ENCODE measurements at places on chromosomes 5 and 9.

DNA sequence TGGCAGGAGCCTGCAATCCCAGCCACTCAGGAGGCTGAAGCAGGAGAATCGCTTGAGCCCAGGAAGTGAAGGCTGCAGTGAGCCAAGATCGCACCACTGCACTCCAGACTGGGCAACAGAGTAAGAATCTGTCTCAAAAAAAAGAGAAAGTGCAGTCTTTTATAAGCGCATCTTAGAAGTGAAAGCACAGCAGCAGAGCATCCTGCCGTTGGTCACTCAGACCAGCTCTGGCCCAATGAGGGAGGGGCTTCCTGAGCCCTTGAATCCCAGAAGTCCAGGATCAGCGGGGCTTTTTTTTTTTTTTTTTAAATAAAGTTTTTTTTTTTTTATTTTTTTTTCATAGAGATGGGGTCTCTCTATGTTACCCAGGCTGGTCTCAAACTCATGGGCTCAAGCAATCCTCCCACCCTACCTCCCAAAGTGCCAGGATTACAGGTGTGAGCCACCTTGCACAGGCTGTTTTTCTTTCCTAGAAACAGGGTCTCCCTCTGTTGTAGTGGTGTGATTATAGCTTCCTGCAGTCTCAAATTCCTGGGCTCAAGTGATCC is 42.3 kb downstream of the NAIF1 start:
- H3K4me1 ChIP-seq, result peaks cover 6% of the 10 kb centered on the region
- H3K27me3 ChIP-seq, result no peaks in the 10 kb centered on the region
- DNase-seq, result no peak
- no peaks in the 10 kb centered on the region for H3K36me3 ChIP-seq
- H3K27ac ChIP-seq, result no peak overlapping the region

DNA sequence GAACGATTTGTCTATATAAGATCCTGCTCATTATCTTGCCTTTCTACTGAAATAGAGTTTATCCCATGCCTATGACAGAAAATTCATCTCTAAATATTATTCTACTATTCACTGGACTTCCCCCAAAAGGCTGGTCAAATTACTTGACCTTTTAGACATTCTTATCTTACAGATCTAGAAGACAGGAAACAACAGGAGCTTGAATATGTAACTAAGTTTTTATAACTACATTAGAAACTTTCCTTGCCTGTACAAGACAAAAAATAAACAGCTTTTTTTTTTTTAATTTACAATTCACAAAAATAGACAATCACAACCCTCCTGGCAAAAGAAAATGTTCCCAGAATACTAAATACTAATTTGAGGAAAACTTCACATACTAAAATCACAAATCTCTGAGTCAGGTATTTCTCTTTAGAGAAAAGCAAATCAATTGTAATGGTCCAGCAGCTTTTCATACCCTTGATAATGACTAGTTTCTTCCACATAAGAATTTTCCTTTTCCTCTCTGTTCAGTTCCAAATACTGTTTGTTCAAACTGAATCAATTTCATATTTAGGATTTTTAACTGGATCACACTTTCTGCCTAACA is 68.6 kb downstream of the MLLT3 start:
- peaks cover 30% of the 10 kb centered on the region for H3K4me1 ChIP-seq
- no peak overlapping the region for H3K27ac ChIP-seq
- H3K4me3 ChIP-seq, result no peak overlapping the region
- no peaks in the 10 kb centered on the region for H3K27me3 ChIP-seq
- no peak for DNase-seq
- H3K36me3 ChIP-seq, result no peaks in the 10 kb centered on the region

GRCh38 chr5:88190106-88190834 is 78.4 kb downstream of the TMEM161B start:
- no peak overlapping the region for H3K4me3 ChIP-seq
- H3K36me3 ChIP-seq, result no peaks in the 10 kb centered on the region
- no peaks in the 10 kb centered on the region for H3K27me3 ChIP-seq
- no peak for DNase-seq
- H3K4me1 ChIP-seq, result no peaks in the 10 kb centered on the region

- no peak overlapping the region for H3K27ac ChIP-seq
- H3K27me3 ChIP-seq, result no peaks in the 10 kb centered on the region
- no peaks in the 10 kb centered on the region for H3K4me1 ChIP-seq
- DNase-seq, result no peak
- H3K4me3 ChIP-seq, result no peak overlapping the region
- H3K36me3 ChIP-seq, result no peaks in the 10 kb centered on the region
Observed at GRCh38 chr9:111114486-111114885, 76.2 kb upstream of the LPAR1 start.

- H3K27ac ChIP-seq, result no peak overlapping the region
- no peaks in the 10 kb centered on the region for H3K36me3 ChIP-seq
- no peaks in the 10 kb centered on the region for H3K4me1 ChIP-seq
- no peak for DNase-seq
Observed at GRCh38 chr9:69215774-69216485, 41.9 kb downstream of the TJP2 start.

DNA sequence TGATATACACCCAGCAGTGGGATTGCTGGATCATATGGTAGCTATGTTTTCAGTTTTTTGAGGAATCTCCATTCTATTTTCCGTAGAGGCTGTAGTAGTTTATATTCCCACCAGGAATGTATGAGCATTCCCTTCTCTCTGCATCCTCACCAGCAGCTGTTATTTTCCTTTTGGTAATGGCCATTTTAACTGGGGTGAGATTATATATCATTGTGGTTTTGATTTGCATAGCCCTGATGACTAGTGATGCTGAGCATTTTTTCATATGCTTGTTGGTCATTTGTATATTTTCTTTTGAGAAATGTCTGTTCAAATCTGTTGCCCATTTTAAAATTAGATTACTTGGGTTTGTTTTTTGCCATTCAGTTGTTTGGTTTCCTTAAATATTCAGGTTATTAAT is 11.2 kb upstream of the PPIC start:
- H3K4me1 ChIP-seq, result no peaks in the 10 kb centered on the region
- H3K27ac ChIP-seq, result no peak overlapping the region
- no peak for DNase-seq
- no peaks in the 10 kb centered on the region for H3K27me3 ChIP-seq

Data from tibial nerve (tissue), 4 donors.